ENCODE measurements at places on chromosomes 2 and 18.

DNA sequence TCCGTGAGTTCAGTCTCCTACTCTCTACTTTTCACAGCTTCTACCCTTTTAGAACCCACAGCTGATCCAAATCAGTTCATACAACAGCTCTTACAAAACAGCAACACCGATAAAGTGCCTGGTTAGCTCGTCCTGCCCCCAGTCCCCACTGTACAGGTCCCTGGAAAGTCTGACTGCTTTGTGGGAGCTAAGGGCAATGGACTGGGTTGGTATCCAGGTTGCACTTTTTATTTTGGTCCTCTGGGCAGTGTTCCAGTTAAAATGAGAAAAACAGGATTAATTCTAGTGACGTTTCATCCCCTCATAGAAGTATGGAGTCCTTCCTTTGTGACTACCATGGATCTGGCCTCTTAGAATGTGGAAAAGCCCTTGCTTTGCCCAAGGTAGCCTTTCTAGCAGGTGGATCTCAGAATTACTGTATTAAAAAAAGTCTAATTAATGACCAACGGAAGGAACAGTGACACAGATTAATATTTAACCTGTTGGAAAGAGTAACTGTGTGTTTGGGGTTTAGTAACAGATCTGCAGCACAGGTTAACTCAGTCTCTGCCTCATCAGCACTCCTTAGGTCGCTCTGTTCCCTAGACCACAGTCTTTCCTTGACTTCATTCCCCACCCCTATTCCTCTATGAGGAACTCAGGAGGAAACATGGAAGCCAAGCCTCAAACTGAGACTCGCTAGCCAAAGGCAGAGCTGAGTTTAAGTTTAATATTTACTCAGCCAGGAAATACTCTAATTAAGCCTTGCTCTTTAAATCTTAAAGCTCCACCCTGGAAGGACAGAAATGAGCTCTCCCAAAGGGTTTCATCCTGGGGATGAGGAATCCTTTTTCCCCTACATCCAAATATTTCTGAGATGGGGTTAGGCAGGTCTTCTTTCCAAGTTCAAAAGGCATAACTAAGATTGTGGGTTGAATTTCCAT, 52.8 kb upstream of the ITGA6 start:
- DNase-seq = no peak

GRCh38 chr2:177393203-177393755, 706 bp downstream of the AGPS start:
- DNase-seq = no peak

DNA sequence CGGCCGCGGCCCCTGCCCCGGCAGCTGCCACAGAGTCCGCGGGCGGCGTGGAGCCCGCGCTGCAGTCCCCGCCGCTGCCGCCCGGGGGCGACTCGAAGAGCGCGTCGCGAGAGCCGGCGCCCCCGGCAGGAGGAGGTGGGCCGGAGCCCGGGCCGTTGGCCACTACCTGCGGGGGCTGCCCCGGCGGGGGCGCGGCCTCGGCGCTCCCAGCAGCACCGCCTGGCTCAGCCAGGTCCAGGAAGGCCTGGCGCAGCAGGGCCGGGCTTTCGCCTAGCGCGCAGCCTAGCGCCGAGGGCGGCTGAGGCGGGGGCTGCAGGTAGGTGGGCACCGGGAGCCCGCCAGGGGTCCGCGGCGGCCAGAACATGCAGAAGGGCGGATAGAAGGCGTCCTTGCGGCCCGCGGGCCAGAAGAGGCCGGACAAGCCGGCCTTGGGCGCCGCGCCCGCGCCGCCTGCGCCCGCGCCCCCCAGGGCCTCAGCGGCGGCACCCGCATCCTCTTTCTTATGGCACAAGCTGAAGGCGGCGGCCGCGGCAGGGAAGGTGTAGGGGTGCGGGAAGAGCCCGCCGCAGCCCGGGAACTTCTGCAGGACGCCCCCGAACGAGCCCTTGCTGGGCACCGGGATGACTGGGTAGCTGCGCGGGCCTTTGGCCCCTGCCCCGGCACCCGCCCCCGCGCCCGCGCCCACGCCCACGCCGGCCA, 3.9 kb downstream of the SKOR2 start:
- no peak for DNase-seq

DNA sequence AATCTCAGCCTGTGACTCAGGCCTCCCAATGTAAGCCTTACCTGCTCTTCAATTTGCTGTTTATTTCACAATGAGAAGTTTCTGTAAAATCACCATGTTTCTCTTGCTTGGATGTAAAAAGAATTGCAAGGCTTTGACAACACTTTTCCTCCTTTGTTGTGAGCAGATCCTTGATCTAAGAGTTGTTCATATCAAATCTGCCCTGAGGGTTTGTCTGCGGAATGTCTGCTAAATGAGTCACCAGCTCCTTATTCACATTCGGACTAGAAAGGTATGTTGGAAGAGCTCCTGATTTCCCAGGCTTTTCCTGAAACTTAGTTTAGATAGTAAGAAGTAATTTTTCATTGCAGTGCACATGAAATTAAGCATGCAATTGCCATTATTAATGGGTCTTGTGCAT, 268.2 kb upstream of the TCF4 start:
- no peak for DNase-seq

- no peak for DNase-seq
These were observed 71.8 kb upstream of the LTBP1 start for GRCh38 chr2:32874931-32875330.

DNA sequence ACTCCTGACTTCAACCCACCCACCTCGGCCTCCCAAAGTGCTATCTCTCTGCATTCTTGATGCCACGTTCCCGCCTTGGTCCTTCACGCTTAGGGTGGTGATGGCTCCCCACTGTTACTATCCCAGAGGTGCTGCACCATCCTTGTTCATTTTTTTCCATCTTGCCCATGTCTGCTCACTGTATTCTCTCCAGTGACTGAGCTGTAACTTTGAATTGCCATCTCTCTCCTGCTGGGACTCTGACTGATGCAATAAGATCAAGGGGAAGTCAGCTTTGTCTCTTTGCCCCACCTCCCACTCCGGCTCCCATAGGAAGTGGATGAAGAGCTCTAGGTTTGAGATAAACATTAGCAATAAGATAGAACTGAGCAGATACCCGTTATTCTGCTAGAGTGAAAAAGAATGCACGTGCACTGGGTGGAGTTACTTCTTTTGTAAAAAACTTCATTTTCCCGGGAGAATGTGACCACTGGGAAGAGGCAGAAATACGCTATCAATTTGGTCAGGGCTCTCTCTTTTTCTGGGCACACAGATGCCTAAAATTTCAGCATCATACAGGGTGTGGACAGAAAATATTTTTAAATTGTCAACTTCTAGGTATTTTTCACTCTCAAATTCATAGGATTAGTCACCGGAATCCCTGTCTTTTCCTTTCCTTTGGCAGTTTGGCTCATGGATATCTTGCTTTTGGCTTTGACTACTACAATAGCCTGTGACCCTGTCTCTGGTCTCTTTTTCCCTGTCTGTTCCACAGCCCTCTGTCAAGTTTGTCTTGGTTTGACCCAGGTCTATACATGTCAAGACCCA, 105.4 kb downstream of the POLR1A start:
- DNase-seq = no peak

GRCh38 chr2:144508172-144508851, 11.6 kb downstream of the ZEB2 start:
- no peak for DNase-seq

GRCh38 chr18:50097702-50098101, 97.2 kb downstream of the MYO5B start:
- DNase-seq = no peak

DNA sequence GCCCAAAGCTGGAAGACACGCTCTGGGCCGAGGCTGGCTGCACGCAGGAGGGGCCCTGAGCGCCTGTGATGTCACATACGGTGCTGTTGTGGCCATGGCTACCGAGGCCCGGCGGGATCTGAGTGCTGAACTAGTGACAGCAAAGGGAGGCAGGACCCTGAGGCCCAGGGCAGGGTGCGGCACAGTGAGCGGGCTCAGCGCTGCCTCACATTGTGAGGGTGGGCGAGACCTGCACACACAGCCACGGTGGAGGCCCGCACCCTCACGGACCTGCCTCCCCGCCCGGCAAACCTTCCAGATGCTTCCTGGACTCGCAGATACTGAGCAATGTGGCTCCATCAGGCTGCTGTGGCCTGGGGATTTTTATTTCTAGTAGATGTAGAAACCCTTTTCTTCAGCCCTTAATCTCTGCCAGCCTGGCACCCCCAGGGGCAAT, 133.8 kb upstream of the CTDP1 start:
- no peak for DNase-seq

DNA sequence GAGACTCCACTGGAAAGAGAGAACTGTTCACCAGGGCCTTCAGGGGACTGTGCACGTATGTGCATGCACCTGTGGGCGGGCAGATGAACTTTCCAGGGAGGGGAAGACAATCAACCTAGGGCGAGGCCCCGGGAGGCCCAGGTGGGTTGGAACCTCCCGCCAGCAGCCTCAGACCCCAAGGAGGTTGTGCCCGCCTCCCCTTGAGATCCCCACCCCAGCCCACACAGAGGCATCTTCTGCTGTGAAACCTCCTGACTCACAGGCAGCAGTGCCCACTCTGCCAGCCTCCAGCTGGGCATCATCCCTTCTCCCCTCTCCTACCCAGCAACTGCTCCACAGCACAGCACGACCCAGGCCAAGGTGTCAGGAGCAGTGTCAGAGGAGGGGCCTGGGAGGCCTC, 54.4 kb downstream of the FAM178B start:
- DNase-seq = no peak

GRCh38 chr2:47525167-47525566, 122.2 kb downstream of the MSH2 start:
- DNase-seq = no peak

DNA sequence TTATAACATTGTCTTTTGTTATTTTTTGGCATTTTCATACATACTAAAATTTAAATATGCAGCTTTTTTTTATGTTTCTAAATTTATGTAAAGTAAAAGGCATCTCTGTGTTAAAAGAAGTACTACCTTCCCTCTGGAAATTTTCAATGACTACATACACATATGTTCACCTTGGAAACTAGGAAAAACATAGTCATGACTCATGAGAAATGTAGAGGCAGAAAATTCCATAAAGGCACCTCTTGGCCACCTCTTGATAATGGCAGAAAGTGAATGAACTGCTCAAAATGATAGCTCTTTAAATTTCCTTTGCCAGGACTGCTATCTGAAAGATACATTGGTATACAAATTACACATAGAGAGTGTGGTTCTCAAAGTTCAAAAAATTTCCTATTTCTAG, 889.1 kb upstream of the ZEB2 start:
- DNase-seq = no peak

GRCh38 chr18:61322265-61322873, 10.9 kb upstream of the CDH20 start:
- DNase-seq = no peak

- DNase-seq = no peak
These were observed 194.4 kb downstream of the SLC8A1 start for GRCh38 chr2:40257340-40258134.

- no peak for DNase-seq
These were observed 185.4 kb downstream of the SNTG2 start for GRCh38 chr2:1136067-1136466.

- no peak for DNase-seq
These were observed 57.2 kb downstream of the CDC42EP3 start for GRCh38 chr2:37614061-37614738.

- no peak for DNase-seq
These were observed 38.4 kb downstream of the TBC1D8 start for GRCh38 chr2:101112772-101113157.

DNA sequence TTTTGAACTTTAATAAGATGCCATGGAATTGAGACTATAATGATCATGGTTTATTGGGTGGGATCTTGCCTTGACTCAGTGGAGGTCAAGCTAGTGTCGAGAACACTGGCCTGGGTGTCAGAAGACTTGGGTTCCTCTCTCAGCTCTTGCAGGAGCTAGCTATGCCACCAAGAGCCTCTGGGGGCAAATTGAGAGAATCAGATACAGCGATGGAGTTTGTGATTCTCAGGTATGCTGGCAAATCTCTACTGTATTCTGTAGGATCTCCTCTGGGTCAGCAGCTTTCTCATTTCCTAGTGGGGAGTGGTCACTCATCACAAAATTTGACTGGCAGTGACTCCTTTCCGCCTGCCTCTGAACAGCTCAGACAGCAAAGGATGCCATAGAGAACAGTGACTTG, 477.0 kb downstream of the RNF144A start:
- no peak for DNase-seq

GRCh38 chr2:147689220-147689909, 155.5 kb upstream of the ACVR2A start:
- DNase-seq = no peak

GRCh38 chr18:72329533-72329932, 214.6 kb downstream of the CBLN2 start:
- DNase-seq = no peak

GRCh38 chr18:56836173-56836572, 185.0 kb downstream of the WDR7 start:
- no peak for DNase-seq

- no peak for DNase-seq
These were observed 5.4 kb upstream of the RNASEH1 start for GRCh38 chr2:3563521-3563976.

GRCh38 chr2:172370821-172371455, 56.4 kb upstream of the ITGA6 start:
- DNase-seq = no peak

GRCh38 chr18:39966275-39966674, 1988.8 kb upstream of the PIK3C3 start:
- DNase-seq = no peak

GRCh38 chr2:29586919-29587318, 334.5 kb downstream of the ALK start:
- no peak for DNase-seq

GRCh38 chr2:123747326-123747725, 277.8 kb upstream of the CNTNAP5 start:
- no peak for DNase-seq

- DNase-seq = no peak
These were observed 72.7 kb downstream of the KCNG2 start for GRCh38 chr18:79870301-79871025.

DNA sequence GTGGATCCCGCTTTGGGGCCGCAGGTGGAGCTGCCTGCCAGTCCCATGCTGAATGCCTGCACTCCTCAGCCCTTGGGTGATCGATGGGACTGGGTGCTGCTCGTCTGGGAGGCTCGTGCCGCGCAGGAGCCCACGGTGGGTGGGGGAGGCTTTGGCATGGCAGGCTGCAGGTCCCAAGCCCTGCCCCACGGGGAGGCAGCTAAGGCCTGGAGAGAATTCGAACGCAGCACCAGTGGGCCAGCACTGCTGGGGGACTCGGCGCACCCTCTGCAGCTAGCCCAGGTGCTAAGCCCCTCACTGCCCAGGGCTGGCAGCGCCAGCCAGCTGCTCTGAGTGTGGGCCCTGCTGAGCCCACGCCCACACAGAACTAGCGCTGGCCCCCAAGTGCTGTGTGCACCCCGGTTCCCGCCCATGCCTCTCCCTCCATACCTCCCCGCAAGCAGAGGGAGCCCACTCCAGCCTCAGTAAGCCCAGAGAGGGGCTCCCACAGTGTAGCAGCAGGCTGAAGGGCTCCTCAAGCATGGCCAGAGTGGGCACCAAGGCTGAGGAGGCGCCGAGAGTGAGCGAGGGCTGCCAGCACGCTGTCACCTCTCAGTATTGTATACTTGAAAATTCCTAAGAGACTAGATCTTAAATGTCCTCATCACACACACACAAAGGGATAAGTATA, 1654.2 kb upstream of the SLC39A10 start:
- DNase-seq = no peak

DNA sequence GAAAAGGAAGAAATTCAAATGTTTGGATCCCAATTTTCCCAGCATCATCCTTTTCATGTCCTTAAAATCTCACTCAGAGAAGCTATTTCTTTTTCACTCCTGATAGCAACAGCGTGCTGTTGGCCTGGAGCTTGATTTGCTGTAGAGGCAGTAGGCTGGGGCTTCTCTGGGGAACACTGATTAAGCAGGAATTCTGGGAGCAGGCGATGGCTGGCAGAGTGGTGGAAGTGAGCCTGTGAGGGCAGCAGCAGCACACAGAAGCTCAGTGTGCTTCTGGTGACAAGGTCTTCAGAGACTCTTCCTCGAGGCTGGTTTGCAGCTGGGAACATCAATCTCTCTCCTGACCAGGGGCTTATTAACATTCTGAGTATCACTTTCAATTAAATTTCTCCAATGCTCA, 284.6 kb downstream of the DPP10 start:
- DNase-seq = no peak

Data from stimulated activated naive CD4-positive, alpha-beta T cell (primary cell).